Muscle of leg (tissue), 16 donors: ENCODE measurements at places on chromosomes 13 and 19. TPM values are rescaled to one million over a fixed set of nuclear protein-coding genes. Genes with fewer than 3 reads are reported as not detected.

The FGF14 gene
- 2.1 TPM for total RNA-seq

The LRRC63 gene
- total RNA-seq = 0.04 TPM

The ZNF112 gene
- total RNA-seq = 8.9 TPM

The ZNF443 gene
- total RNA-seq = 5.4 TPM

The FUT1 gene
- total RNA-seq = 1.1 TPM

The LRG1 gene
- 0.18 TPM for total RNA-seq

The ZNF541 gene
- 0.18 TPM for total RNA-seq

The AXL gene
- total RNA-seq = 39.8 TPM

The TNNT1 gene
- total RNA-seq = 387 TPM

- no peak for DNase-seq
Measured at GRCh38 chr19:40493778-40494177, 27.0 kb downstream of the SPTBN4 start.

- DNase-seq = no peak
Measured at GRCh38 chr13:46665633-46666482, 112.9 kb downstream of the LRCH1 start.

GRCh38 chr13:34129436-34129835 is 311.5 kb downstream of the RFC3 start:
- DNase-seq = no peak

DNA sequence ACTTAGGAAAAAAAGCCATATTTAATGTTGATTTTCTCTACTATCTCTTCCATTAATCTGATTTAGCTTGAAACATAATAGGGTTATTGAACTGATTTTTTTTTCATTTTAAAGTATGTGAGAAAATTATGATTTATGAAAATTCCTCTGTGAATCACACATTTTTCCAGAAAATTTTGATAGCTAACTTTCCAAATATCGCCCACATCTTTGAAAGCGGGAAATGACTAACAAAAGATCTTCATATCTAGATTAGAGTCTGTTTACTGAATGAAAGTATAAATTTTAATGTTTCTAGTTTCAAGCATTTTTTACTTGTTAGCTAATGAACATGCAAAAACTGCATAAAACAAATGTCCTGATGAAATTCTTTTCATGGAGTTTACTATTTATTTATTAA is 97.4 kb downstream of the POSTN start:
- no peak for DNase-seq

GRCh38 chr19:14135985-14136508 is 342 bp downstream of the ASF1B start:
- DNase-seq = no peak

- DNase-seq = no peak
Measured at GRCh38 chr13:114315074-114315785, 927 bp downstream of the CHAMP1 start.

DNA sequence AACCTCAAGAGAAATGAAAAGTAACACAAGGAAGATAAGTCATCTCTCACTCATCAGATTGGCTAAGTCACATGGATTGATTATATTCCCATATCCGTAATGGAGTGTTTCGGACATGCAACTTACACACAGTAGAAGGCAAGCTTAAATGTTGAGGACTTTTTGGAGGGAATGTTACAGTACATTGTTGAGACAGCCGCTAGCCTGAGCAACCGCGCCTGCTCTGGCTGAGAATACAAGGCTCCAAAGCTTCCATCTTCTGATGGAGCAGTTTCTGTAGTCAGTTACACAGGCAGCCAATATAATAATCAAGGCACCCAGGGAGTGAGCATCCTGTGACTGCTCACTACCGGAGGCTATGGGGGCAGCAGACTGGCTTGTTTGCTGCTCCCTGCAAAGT is 1.0 kb upstream of the CRYL1 start:
- peak; percentile 50 for DNase-seq

DNA sequence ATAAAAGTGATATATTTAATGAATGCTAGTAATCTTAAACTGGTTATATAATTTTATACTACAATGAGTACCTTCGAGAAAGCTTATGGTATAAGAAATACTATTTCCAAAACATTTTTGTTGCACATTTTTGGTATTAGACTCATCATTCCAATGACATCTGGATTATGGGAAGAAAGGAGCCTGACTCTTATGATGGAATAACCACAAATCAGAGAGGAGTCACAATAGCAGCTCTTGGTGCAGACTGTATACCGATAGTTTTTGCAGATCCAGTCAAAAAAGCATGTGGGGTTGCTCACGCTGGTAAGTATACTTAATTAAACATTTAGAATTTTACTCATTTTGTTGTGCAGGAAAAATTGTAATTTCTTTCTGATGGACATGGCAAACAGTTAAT is 3.9 kb downstream of the LACC1 start:
- no peak for DNase-seq

GRCh38 chr19:7928741-7929701 is 3.1 kb upstream of the CTXN1 start:
- peak; percentile 46 for DNase-seq

- DNase-seq = no peak
Measured at GRCh38 chr19:46410205-46411087, 2.9 kb downstream of the CCDC8 start.

GRCh38 chr13:51416107-51416506 is 36.7 kb downstream of the INTS6 start:
- DNase-seq = no peak

GRCh38 chr13:41199526-41199925 is 5.2 kb upstream of the KBTBD7 start:
- DNase-seq = no peak

- no peak for DNase-seq
Measured at GRCh38 chr19:33132021-33132420, at the start of gene WDR88. Gene WDR88 (plus strand): TSS chr19:33132114. CDS start chr19:33132170, 56 bp downstream.

DNA sequence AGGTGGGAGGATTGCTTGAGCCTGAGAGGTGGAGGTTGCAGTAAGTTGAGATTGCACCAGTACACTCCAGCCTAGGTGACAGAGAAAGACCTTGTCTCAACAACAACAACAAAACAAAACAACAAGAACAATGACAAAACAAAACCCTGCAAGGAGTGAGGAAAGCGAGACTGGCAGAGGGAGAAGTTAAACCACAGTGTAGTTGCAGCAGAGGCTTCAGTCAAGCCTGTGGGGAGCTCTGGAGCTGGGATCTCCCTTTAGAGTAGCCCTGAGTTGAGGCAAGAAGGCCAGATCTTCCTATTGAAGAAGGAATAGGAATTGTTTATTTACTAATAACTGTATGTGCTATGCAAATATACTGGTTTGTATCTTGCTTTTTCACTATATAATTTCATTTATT is 25.3 kb upstream of the RNASEH2B start:
- no peak for DNase-seq

- DNase-seq = no peak
Measured at GRCh38 chr13:21548577-21548976, 55.4 kb downstream of the MICU2 start.

- no peak for DNase-seq
Measured at GRCh38 chr13:95233026-95233635, 68.1 kb downstream of the ABCC4 start.

GRCh38 chr13:60837806-60838205 is 440.8 kb downstream of the TDRD3 start:
- peak; percentile 11 for DNase-seq

GRCh38 chr19:46478356-46478986 is 7.1 kb upstream of the PNMA8A start:
- DNase-seq = peak; percentile 84

- no peak for DNase-seq
Measured at GRCh38 chr19:3725640-3726310, 17.6 kb downstream of the TJP3 start.

DNA sequence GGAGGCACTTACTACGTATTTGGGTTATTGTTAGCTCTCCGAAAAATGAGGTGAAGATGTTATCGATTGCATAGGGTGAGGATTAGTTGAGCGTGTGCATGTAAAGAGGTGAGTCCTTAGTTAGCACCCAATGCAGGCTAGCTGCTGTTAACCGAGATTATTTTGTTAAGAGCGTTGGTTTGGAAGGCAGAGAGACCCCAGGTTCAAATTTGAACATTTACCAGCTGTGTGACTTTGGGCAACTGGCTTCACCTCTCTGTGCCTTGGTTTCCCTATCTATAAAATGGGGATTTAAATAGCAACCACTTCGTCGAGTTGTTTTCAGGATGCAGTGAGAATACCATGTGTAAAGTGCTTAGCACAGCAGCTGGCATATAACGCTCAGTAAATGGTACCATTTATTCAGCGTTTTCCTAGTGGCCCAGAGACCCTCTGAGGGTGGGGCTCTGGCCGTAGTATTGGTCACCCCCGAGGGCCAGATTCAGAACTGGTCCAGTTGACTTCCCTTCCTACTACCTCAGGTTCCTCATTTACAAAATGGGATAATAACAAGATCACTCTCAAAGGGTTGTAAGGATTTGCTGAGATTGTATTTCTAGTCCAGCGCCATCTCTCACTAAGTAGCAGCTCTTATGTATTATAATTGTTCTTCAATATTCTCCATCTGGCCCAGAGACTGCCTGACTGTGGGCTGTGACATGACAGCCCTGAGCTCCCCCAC is 887 bp downstream of the SIPA1L3 start:
- DNase-seq = no peak

- no peak for DNase-seq
Measured at GRCh38 chr13:99797691-99798090, 173.9 kb downstream of the ZIC5 start.

GRCh38 chr13:23679220-23679619 is 109.0 kb downstream of the TNFRSF19 start:
- no peak for DNase-seq

- no peak for DNase-seq
Measured at GRCh38 chr13:113371061-113371460, 7.1 kb upstream of the GRTP1 start.

DNA sequence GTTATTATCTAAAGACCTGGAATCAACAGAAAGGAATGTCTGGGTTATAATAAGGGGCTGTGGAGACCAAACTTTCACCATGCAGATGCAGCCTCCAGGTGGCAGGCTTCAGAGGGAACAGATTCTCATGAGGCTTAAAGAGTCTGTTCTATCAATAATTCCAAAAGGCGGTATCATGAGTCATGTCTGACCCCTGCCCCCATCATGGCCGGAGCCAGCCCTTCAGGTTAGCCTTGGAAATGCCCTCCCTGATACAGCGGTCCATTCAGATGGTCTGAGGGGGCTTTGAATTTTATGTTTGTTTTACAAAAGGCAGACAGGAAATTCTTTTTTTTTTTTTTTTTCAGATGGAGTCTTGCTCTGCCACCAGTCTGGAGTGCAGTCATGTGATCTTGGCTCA is 21.7 kb upstream of the LAMP1 start:
- peak; percentile 16 for DNase-seq

DNA sequence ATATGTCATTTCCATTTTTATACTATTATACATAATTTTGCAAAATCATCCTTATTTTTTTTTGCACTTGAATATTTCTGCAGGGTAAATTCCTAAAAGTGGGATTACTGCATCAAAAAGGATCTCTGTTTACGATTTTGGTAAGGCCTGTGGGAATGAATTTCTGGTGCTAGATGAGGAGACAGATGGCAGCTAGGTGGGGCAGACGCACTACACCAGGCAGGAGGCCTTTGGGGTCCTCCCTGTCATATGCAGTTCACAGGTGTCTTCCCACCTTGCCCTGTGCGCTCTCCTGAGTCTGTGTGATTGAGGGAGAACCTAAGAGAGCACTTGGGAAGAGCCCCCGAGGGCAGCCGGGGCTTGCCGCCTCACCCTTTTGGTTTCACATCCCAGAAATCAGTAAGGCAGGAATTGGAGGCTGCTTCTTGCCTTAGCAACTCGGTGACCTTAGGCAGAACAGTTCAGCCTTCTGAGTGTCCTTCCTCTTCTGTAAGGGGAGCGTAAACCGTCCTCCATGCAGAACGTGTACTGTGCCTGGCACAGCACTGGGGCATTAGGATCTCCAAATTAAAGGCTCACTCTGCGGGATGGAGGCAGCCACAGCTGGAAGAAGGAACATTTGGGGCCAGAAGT is 13.4 kb upstream of the GJB2 start:
- no peak for DNase-seq

GRCh38 chr13:26540334-26540733 is 17.1 kb upstream of the WASF3 start:
- peak; percentile 57 for DNase-seq

GRCh38 chr13:21567714-21568113 is 36.3 kb downstream of the MICU2 start:
- DNase-seq = no peak

- DNase-seq = no peak
Measured at GRCh38 chr13:54194233-54195024, 1165.8 kb downstream of the OLFM4 start.
